ENCODE measurements at places on chromosomes 4 and X. TPM values are rescaled to one million over a fixed set of nuclear protein-coding genes. Genes with fewer than 3 reads are reported as not detected.

GRCh38 chr4:164931551-164932324 is 45.7 kb downstream of the TRIM61 start:
- H3K27me3 ChIP-seq: peaks cover 1% of the 10 kb centered on the region
- H3K36me3 ChIP-seq: no peaks in the 10 kb centered on the region
- H3K4me1 ChIP-seq: no peaks in the 10 kb centered on the region
- no peak overlapping the region for H3K4me3 ChIP-seq
- DNase-seq: no peak

EPHA5 gene
- total RNA-seq: 1.6 TPM

- no peak overlapping the region for H3K27ac ChIP-seq
- no peaks in the 10 kb centered on the region for H3K27me3 ChIP-seq
- no peak for DNase-seq
- H3K4me1 ChIP-seq: no peaks in the 10 kb centered on the region
These were observed 875.2 kb downstream of the RAPGEF2 start for GRCh38 chr4:159977907-159978617.

DNA sequence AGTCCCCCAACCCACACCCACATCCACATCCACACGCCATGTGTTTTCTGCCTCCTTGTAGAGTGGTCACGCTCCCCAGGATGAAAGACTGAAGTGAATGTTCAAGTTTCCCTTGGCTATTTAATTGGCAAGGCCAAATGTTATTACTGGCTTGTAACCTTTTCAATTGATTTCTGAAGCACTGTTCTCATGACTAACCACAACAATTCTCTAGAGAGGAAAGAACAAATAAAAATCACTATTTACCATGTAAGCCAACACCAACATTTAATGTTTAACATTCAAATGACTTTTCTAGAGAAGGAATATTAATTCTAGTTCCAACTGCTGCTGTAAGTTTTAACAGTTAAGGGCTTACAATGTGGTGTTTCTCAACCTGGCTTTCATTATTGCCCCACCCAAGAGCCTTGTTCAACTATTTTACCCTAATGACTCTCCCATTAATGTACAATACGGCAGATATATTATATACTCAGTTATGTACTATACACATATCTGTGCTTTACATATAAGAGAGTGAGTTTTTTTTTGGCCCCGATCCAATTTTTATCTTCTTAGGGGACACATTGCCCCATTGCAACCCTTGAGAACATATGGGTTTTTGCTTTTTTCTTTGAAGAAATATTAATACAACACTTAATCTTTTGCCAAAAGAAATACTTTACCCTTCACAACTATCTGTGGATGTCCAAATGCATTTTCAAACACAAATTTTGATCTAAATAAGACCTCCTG is 46.5 kb downstream of the RELL1 start:
- no peak for DNase-seq
- peaks cover 13% of the 10 kb centered on the region for H3K36me3 ChIP-seq
- H3K4me1 ChIP-seq: peaks cover 2% of the 10 kb centered on the region
- no peak overlapping the region for H3K27ac ChIP-seq

DNA sequence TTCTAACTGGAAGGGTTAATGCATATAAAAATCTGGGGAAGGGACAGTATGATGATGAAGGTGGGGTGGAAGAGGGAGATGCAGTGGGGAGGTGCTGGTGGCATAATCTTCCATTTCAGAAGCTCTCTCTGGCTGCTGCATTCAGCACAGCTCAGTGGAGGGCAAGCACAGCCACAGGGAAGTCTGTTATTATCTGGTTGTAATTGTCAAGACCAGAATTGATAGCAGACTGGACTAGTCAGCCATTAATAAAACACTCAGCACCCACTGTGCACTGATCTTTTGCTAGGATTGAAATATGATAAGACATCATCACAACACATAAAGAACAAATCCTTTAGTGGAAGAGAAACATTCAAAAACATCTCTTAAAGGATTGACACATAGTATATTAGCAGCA is 414.2 kb upstream of the LCORL start:
- no peak for DNase-seq
- no peaks in the 10 kb centered on the region for H3K27me3 ChIP-seq
- H3K4me1 ChIP-seq: no peaks in the 10 kb centered on the region
- H3K36me3 ChIP-seq: no peaks in the 10 kb centered on the region

CSAG1 gene
- total RNA-seq: not detected

AIFM1 gene
- total RNA-seq: 29.2 TPM

- H3K36me3 ChIP-seq: peaks cover 14% of the 10 kb centered on the region
- no peak overlapping the region for H3K4me3 ChIP-seq
- H3K27ac ChIP-seq: no peak overlapping the region
- peaks cover 22% of the 10 kb centered on the region for H3K4me1 ChIP-seq
- no peak for DNase-seq
These were observed 37.4 kb downstream of the MID1 start for GRCh38 chrX:10582945-10583344.

Measured in chondrocyte (in vitro differentiated cells).